ENCODE measurements at places on chromosomes 2 and 18. TPM values are rescaled to one million over a fixed set of nuclear protein-coding genes. Genes with fewer than 3 reads are reported as not detected.

The C2orf15 gene
- polyA plus RNA-seq, result 0.63 TPM

The CCDC141 gene
- 0.01 TPM for polyA plus RNA-seq

The TXNL4A gene
- polyA plus RNA-seq, result 66.7 TPM

The GRB14 gene
- polyA plus RNA-seq, result 1.1 TPM

The FECH gene
- polyA plus RNA-seq, result 3.4 TPM

The REEP1 gene
- 2.9 TPM for polyA plus RNA-seq

The PDCL3 gene
- 35.4 TPM for polyA plus RNA-seq

The ANO7 gene
- 0.14 TPM for polyA plus RNA-seq

The ERBB4 gene
- polyA plus RNA-seq, result under 0.01 TPM

The LOXHD1 gene
- polyA plus RNA-seq, result 0.04 TPM

The ELOA2 gene
- not detected for polyA plus RNA-seq

The CLEC4F gene
- polyA plus RNA-seq, result 0.14 TPM

The LTBP1 gene
- 13.9 TPM for polyA plus RNA-seq

The CIDEA gene
- polyA plus RNA-seq, result 2.1 TPM

The CSRNP3 gene
- 0.38 TPM for polyA plus RNA-seq

The BCL11A gene
- polyA plus RNA-seq, result 8.6 TPM

The MARCO gene
- polyA plus RNA-seq, result 1.9 TPM

The CNTNAP5 gene
- not detected for polyA plus RNA-seq

The GAREM2 gene
- 0.64 TPM for polyA plus RNA-seq

The PLCD4 gene
- 4.3 TPM for polyA plus RNA-seq

The NR4A2 gene
- polyA plus RNA-seq, result 1.6 TPM

The CXCR4 gene
- polyA plus RNA-seq, result 3.8 TPM

The GPBAR1 gene
- 0.29 TPM for polyA plus RNA-seq

The TUBB8B gene
- 0.16 TPM for polyA plus RNA-seq

The REG3G gene
- not detected for polyA plus RNA-seq

The EHD3 gene
- polyA plus RNA-seq, result 24.1 TPM

The FAM237A gene
- not detected for polyA plus RNA-seq

The AGXT gene
- not detected for polyA plus RNA-seq

The CDH2 gene
- polyA plus RNA-seq, result 0.12 TPM

The UNC80 gene
- polyA plus RNA-seq, result 0.02 TPM

The SERPINB5 gene
- polyA plus RNA-seq, result 174 TPM

The MTCL1 gene
- polyA plus RNA-seq, result 6.5 TPM

The MAPRE3 gene
- 13.4 TPM for polyA plus RNA-seq

The RBKS gene
- polyA plus RNA-seq, result 2.6 TPM

The ITGB6 gene
- 10.6 TPM for polyA plus RNA-seq

The ALPP gene
- not detected for polyA plus RNA-seq

The CYP27A1 gene
- polyA plus RNA-seq, result 3.3 TPM

The TMEM37 gene
- polyA plus RNA-seq, result 4.0 TPM

The FARP2 gene
- polyA plus RNA-seq, result 13.2 TPM

The GEN1 gene
- 11.1 TPM for polyA plus RNA-seq

The CERS6 gene
- polyA plus RNA-seq, result 7.6 TPM

The REG1B gene
- polyA plus RNA-seq, result 1.8 TPM

The HOXD4 gene
- polyA plus RNA-seq, result 0.61 TPM

The SAG gene
- not detected for polyA plus RNA-seq

The MMADHC gene
- polyA plus RNA-seq, result 89.3 TPM

The RGPD3 gene
- polyA plus RNA-seq, result 0.06 TPM

The HOXD12 gene
- not detected for polyA plus RNA-seq

The EFHD1 gene
- polyA plus RNA-seq, result 1.3 TPM

The SLC11A1 gene
- 1.5 TPM for polyA plus RNA-seq

The FANCL gene
- 22.0 TPM for polyA plus RNA-seq

Measured in esophagus (tissue), 2 donors.